ENCODE measurements at places on chromosomes 11 and 22.

DNA sequence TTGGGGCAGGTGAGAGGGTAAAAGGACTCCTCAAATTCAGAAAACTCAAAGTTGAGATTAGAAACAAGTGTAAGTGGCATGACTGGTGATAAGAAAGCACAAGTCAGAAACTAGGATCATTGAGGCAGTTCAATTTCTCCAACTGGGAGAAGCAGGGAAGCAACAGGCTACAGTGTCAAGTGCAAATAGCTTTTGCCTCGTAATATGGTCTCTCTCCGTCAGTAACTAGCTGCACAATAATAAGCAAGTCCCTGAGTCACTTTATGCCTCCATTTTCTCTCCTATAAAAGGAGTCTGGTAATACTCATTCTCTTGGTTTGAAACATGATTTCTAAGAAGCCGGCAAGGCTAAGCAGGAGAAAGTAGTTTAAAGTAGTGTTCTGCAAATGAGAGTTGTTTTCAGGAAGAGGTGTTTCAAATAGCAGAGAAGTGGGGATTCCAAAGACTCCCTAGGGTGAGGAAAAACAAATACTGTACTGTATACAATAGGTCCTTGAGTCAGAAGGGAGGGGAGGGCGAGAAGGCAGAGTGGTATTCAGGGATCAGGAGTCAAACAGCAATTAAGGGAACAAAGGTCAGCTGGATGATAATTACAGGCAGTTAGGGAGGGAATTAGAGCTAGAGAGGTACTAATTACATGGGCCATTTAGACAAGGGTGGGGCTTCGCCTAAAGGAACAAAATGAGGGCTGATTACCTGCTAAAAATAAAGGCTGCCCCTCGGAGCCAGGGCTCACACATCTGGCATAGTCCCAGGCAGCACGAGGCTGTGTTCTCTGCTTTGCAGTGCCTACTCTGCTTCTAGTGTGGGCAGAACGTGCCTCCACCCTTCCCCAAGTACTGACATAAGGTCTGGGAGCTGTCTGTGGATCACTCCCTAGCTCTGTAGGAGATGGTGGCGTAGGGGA, 96.0 kb upstream of the BDNF start:
- DNase-seq: no peak

DNA sequence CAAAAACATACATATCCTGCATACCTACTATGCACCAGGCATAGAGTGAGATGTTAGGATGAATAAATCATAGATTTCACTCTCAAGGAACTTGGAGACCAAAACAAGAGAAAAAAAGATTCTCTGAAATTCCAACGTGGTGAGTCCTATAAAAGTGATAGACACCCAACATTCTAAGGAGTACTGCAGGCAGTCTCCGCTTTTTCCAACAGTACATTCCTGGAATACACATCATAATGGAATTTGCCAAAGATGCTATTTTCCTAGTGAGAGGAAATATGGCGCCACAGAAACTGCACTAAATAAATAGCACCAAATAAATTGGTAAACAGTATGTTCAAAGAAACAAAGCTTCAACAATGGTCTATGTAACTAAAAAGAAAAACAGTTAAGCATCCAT, 6.0 kb downstream of the TMEM123 start:
- DNase-seq: peak; percentile 90

- peak; percentile 45 for DNase-seq
These were observed 163.6 kb downstream of the GRIK4 start for GRCh38 chr11:120675171-120675570.

DNA sequence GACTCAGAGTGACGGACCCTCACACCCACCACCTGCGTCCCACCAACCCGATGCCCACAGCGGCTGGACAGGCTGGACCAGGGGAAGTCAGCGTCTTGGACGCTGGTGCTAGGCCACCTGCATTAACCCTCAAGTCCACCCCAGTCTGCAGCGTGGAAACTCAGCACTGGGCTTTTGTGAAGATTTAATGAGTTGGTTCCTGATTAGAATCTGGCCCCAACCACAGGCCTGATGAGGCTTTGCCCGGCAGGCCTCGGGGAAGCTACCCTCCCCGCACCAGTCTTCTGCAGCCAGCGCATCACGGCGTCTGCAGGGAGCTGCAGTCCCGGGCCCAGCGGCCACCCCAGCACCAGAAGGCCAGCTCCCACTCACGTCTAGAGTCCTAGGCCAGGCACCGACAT, 101.0 kb downstream of the BRD1 start:
- DNase-seq: no peak

DNA sequence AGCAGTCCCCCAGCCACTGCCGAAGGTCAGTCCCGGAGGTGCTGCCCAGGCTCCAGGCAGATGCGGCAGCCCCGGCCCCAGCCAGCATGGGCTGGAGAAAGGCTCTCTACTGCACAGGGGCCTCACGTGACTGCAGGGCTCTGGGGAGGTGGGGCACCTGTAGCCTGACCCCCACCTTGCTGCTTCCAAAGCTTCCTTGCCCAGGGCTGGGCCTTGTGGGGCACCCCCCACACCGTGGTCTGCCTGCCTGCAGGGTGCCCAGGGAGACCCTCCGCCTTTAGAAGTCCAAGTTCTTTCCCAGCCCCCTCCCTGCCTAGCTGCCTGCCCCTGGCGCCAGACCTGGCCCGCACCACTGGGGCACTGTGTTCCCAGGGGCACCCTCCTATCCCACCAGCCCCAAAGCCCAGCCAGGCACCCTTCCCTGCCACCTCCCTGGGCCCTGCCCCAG, 28.4 kb upstream of the TXNRD2 start:
- no peak for DNase-seq

DNA sequence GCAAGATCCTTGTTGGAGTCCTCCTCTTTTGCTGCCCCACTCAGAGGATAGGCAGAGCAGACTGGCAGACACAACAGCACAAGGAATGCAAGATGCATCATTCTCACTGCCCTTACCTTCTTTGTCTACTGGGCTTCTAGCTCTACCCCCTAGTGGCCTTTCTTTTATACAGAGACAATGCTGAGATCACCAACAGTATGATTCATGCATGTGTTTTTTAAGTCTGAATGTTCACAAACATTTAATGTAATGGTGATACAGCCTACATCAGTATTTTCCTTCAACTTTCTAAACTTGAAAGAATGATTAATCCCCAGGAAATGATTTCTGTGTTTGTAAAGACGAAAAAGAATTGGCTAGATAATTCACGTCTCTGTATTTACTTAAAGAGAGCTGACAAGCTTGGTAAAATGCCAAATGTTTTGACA, at the start of gene MMP10:
Gene MMP10 (minus strand): TSS at position 138 of the 428 bp plus-strand sequence. CDS start 37 bp downstream, at position 101.
- DNase-seq: peak; percentile 74

DNA sequence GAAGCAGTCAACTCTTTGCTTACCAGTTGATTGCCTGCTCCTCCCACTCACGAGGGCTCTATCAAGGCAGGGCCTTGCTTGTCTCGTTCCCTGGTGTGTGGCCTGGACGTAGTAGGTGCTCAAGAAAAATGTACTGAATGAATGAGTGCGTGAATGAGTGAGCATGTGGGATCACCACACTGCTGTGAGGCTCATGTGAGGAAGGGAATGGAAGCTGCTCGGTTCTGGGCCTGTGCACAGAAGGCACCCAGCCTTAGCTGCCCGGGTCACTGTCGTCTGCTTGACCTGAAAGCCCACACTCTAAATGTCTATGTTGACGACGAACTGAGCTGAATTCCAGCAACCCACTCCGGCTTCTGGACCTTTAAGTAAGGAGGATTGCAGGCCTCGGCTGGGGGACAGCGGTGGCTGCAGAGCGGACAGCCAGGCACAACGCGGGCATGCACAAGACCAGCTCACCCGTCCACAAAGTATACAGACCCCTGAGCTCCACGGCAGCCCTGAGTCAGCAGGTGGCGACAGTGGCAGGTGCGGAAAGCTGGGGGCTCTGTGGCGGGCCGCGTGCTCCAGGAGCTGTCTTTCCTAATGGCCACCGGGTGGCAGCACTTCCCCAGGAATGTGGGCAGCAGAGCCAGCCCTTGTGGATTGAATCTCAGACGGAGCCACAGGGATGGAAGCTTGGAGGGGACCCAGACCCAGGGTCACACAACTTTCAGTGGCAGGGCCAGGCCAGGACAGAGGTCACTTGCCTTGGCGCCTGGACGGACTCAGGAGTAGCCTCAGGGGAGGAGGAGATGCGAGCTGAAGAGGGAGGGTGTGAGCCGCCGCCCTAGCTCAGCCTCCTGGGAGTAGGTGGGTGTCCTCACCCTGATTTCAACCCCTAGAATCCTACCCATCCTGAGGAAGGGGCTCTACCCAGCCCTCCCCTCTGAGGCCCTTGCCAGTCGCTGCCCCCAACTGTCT, 5.0 kb upstream of the PICK1 start:
- peak; percentile 77 for DNase-seq

DNA sequence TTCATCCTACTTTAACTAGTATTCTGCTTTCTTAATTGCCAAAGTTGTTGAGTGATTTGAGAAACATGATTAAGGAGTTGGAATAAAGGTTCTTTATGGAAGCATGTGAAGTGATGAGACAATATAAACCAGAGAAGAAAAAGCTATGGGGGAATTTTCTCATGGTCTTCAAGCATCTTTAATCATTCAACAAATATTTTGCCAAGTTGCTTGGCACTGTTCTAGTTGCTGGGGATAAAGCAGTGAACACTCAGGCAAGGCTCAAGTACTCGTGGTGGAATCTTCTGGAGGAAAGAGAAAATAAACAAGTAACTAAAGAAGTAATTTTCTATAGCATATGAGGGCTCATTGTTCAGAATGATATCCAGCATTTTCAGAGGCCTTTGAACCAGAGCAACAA, 9.2 kb upstream of the PIWIL4 start:
- DNase-seq: peak; percentile 66

DNA sequence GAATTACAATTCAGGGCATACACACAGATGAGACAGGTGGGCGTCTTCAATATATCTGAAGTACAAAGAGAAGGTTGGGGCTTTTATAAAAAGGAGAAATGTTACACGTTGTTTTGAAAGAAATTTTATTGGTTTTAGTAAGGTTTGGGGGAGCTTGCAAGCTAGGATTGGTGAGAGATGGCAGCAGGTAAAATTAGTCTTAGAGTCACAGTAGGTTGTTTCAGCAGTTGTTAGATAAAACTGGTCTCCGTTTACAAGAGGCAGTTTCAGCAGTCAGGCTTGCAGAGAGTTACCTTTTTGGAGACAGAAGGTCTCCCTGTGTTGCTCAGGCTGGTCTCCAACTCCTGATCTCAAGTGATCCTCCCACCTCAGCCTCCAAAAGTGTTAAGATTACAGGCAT, 2.4 kb upstream of the SAAL1 start:
- DNase-seq: no peak

DNA sequence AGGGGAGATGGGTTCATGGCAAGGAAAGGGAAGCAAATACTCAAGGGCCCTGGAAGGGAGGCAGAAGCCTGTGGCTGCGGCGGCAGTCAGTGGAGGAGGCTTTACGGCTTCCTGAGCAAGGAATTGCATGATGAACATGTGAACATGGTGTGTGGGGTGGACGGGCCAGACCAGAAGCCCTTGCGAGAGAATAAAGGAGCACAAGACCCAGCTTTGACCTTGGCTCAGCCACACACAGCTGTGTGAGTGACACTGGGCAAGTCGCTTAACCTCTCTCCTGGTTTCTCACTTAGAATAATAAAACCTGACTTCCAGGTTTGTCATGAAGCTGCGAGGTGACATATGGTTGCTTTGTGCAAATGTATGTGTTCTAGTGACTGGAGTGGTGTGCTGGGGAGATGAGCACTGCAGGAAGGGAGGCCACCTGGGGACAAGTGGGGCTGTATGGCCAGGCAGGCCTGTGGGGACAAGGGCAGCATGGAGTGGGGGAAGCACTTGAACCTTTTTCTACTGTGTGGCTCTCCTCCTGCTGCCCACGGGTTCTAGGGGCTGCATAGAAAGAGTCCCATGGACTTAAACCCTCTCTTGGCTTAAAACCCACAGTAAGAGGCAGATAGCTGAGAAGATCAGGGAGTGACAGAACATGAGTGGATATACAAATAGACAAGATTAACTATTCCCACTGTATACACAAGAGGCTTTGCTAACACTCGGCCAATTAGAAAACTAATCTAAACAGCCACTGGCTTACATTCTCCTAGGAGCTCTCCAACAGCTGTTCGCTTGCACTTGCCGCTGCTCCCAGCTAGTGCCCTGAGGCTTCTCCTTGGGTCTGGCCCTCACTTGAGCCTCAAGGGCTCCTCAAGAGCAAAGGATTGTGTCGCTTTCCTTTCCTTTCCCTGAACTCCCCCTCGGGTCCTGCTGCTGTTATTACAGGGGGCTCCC, 67.3 kb upstream of the CDON start:
- DNase-seq: no peak

- peak; percentile 32 for DNase-seq
These were observed 48.4 kb downstream of the CDKN1C start for GRCh38 chr11:2837096-2837601.
